Bladder microvascular endothelial cell (primary cell): ENCODE measurements at places on chromosomes 3 and 15. TPM values are rescaled to one million over a fixed set of nuclear protein-coding genes. Genes with fewer than 3 reads are reported as not detected.

The TRAIP gene
- 5.2 and 6.0 TPM in 2 replicates for total RNA-seq

The CLEC3B gene
- total RNA-seq, result 0.49 and 0.57 TPM in 2 replicates

The TMEM158 gene
- under 0.01 and 0.44 TPM in 2 replicates for total RNA-seq

The TNNC1 gene
- 0.25 TPM in 1 of 2 replicates, not detected in the other for total RNA-seq

The VPS18 gene
- total RNA-seq, result 36.3 and 57.3 TPM in 2 replicates

The PML gene
- 47.4 and 114 TPM in 2 replicates for total RNA-seq

The CLSTN2 gene
- under 0.01 and 1.5 TPM in 2 replicates for total RNA-seq

The EFCAB12 gene
- total RNA-seq, result 0.06 TPM in 1 of 2 replicates, not detected in the other

The ZBED2 gene
- not detected in 2 replicates for total RNA-seq
